Left renal cortex interstitium (tissue), 4 donors: ENCODE measurements at places on chromosomes 13 and 19. TPM values are rescaled to one million over a fixed set of nuclear protein-coding genes. Genes with fewer than 3 reads are reported as not detected.

- no peak for DNase-seq
Observed at GRCh38 chr19:18929311-18929710, 9.8 kb downstream of the DDX49 start.

DNA sequence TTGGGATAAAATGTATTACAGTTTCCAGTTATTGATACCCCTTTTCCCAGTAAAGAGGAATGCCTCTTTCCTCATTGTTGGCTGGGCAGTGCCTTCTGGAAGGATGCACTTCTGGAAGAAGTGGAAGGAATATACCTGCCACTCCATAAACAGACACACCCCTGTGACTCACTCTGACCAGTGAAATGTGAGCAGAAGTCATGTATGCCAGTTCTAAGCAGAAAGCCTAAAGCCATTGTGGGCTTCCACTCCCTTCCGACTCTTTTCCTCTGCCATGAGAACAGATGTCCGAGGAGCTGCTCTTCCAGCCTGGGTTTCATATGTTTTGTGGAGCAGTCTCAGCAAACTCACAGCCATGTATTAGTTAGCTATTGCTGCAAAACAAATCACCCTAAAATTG, 166.1 kb upstream of the SERP2 start:
- no peak for DNase-seq

MIDN gene
- 83.0 TPM for polyA plus RNA-seq

SCGB2B2 gene
- polyA plus RNA-seq: 2.0 TPM

VAV1 gene
- polyA plus RNA-seq: 1.3 TPM
